ENCODE measurements at places on chromosomes 6 and 20.

GRCh38 chr6:3442431-3443220 is 14.2 kb downstream of the SLC22A23 start:
- no peak for DNase-seq

DNA sequence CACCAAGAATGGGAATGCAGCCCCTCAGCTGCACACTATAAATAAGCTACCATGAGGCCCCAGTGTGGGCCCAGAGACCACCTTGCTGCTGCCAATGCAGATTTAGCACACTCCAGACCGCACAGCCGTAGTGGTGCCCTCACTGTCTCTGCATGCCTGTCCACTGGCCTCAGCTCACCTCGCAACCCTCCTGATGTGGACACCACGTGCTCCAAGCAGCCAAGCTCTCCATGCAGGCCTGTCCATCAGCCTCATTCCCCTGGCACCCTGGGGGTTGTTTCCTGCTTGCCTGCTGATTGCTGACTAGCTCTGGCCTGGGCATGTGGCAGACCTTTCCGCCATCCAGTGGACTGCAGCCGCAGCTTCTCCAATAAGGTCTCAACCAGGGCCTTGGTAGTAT is 36.2 kb downstream of the ZBTB9 start:
- DNase-seq, result no peak

DNA sequence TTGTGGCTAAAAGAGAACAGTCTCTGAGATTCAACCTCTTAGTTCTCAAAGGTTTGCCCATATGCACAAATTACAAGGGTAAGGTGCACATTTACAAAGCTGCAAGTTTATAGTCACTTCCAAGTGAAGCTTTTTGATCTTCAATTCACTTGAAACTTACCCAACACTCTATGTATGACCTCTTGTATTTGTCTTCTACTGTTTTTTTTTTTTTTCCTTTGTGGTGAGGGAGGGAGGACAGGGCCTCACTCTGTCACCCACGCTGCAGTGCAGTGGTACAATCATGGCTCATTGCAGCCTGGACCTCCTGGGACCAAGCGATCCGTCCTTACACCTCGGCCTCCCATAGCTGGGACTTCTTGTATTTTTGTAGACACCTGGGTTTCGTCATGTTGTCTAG is 4.5 kb upstream of the FOXO3 start:
- DNase-seq, result no peak

DNA sequence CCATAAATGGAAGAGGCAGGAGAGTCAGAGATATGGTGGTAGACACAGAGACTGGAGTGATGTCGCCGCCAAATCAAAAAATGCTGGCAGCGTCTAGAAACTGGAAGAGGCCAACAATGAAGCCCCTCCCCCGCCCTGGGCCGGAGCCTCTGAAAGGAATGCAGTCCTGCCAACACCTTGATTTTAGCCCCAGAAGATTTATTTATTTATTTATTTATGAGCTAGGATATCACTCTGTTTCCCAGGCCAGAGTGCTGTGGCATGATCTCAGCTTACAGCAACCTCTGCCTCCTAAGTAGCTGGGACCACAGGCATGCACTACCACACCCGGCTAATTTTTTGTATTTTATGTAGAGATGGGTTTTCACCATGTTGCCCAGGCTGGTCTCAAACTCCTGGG is 82.6 kb upstream of the CCDC167 start:
- no peak for DNase-seq

GRCh38 chr20:12659942-12660341 is 348.8 kb upstream of the SPTLC3 start:
- no peak for DNase-seq

GRCh38 chr20:43550456-43550855 is 8.4 kb upstream of the SGK2 start:
- no peak for DNase-seq

- no peak for DNase-seq
Observed at GRCh38 chr6:20172842-20173456, 39.3 kb downstream of the MBOAT1 start.

- DNase-seq, result no peak
Observed at GRCh38 chr6:21331235-21331634, 262.3 kb upstream of the SOX4 start.

- no peak for DNase-seq
Observed at GRCh38 chr20:33019465-33020277, 11.8 kb upstream of the BPIFB6 start.

DNA sequence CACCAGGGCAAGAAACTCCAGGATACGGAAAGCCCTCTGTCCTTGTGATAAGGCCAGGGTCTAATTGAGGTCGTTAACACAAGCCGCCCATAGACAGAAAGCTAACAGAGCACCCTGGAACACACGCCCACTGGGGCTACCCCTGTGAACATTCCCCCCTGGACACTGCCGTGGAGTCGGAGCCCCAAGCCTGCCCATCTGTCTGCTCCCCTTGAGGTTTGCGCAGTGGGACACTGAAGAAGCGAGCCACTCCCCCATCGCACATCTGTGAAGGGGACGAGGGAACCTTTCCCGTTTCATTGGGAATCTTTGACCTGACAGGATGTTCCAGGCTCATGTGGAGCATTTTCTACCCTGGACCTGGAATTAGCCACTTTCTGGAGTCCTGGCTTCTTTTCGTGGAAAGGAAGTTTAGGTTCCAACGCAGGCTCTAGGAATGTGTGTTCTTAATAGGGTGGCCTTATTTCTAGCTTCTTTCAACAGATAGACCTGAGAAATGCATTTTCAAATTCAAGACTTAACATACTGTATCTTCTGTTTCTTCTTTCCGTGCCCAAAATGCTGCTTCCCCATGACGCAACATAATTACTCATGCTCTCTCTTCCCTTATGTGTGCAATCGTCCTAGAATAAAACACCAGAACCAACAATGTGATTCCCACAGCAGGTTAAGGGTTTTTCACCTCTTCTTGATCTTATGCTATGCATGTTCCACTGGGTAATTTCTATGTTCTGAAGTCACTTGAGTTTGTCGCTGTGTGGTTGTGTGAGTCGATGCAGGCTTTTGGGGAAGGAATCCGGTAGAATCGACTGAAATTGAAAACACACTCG is 161.1 kb downstream of the ERMARD start:
- no peak for DNase-seq

GRCh38 chr6:159359581-159360297 is 190.5 kb downstream of the FNDC1 start:
- DNase-seq, result no peak

DNA sequence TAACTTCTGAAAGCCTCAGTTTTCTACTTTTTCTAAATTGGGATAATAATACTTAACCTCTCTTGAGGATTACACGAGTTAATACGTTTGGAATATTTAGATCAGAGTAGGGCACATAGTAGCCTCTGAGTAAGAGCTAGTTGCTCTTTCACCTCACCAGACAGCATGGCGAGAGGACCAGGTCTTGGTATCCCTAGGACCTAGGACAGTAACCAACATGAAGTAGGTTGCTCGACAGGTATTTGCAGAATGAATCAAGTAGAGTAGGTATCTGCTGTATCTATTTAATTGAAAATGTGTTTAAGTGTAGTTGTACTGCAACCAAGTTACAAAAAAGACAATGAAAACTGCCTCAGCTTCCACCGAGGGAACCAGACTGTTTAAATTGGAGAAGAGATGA is 1.4 kb downstream of the CDC5L start:
- no peak for DNase-seq

GRCh38 chr20:46740214-46740609 is 30.8 kb downstream of the SLC2A10 start:
- no peak for DNase-seq

GRCh38 chr6:138528956-138529355 is 29.7 kb upstream of the NHSL1 start:
- DNase-seq, result no peak

DNA sequence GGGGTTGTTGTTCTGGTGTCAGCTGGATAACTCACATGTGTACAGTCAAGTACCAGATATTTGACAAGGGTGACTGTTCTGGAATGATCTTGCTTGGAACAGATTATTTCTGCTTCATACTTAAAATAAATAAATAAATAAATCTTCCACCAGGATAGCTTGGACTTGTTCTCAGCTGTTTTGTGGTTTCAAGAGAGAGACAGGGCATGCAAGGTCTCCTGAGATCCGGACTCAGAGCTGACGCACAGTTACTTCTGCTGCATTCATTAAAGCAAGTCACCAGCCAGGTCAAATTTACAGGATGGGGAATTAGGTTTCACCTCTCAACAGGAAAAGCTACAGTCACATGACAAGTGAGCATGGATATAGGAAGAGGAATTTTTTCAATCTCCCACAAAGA is 285.0 kb upstream of the SPTLC3 start:
- DNase-seq, result no peak

DNA sequence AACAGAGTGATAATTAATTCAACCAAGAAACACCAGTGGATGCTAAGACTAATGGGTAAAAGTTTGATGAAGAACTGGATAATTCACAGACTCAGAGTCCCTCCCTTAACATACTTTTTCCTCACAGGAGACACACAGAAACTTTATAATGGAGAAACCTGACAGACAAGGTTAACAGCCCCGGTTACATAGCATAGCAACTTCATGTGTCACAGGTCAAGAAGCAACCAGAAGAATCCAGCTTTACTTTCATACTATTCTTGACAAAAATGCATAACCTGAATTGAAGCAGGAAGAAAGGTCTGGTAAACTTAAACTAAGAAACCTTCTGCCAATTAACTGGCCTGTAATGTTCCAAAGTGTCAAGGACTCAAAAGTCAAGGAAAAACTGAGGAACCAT is 375.9 kb downstream of the RNF144B start:
- no peak for DNase-seq
